ENCODE measurements at places on chromosomes 2 and 18.
A peak's percentile ranks its signal among the peaks of the same experiment; 100 is the strongest.

DNA sequence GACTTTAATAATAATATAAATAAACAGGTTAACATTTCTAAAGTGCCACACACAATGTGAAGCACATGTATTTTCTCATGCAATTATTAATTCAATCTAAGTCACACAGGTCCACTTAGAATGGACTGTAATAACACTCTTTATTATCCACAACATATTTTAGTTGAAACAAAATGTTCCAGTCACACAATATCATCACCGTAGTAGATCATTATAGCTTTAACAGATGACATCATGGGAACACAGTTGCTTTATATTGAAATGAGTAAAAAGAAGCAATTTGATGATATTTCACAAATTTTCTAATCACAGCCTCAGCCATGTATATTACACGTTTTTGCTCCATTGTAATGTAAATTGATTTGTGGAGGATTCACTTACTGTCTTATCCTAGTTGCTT, 266.3 kb downstream of the MEIS1 start:
- no peak for DNase-seq
- peak overlapping the region; percentile 87 for H3K27ac ChIP-seq
- H3K4me3 ChIP-seq, result no peak overlapping the region
- peaks cover 3% of the 10 kb centered on the region for H3K4me1 ChIP-seq
- no peaks in the 10 kb centered on the region for H3K27me3 ChIP-seq

- no peak overlapping the region for H3K4me3 ChIP-seq
- H3K27me3 ChIP-seq, result no peaks in the 10 kb centered on the region
- peaks cover 5% of the 10 kb centered on the region for H3K4me1 ChIP-seq
- H3K36me3 ChIP-seq, result no peaks in the 10 kb centered on the region
- no peak overlapping the region for H3K27ac ChIP-seq
These were observed 47.5 kb downstream of the CHRNA1 start for GRCh38 chr2:174716785-174717184.

- H3K4me1 ChIP-seq, result no peaks in the 10 kb centered on the region
- H3K4me3 ChIP-seq, result no peak overlapping the region
- no peak overlapping the region for H3K27ac ChIP-seq
- H3K27me3 ChIP-seq, result no peaks in the 10 kb centered on the region
These were observed 239.8 kb downstream of the HAUS1 start for GRCh38 chr18:46343931-46344372.

- no peak for DNase-seq
- H3K4me3 ChIP-seq, result no peak overlapping the region
- H3K4me1 ChIP-seq, result no peaks in the 10 kb centered on the region
- no peak overlapping the region for H3K27ac ChIP-seq
These were observed 18.0 kb downstream of the LRPPRC start for GRCh38 chr2:43977677-43978375.

DNA sequence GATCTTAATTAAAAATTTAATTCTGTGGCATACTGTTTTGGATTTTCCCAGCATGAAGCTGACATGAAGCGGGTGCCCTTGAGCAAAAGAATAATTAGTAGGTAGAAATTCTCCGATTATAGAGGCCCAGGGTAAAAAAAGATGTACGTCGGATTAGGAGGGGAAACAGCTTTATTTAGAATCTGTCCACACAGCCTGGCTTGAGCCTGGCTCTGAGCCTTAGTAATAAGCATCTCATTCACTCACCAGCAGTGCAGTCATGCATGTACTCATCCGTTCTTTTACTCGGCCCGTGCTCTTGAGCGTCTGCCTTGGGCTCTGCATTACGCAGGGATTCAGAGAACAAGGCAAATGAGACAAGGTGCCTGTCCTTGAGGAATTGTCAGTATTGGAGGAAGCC, 219.3 kb downstream of the AGAP1 start:
- DNase-seq, result no peak
- no peak overlapping the region for H3K27ac ChIP-seq
- no peaks in the 10 kb centered on the region for H3K36me3 ChIP-seq
- H3K27me3 ChIP-seq, result no peaks in the 10 kb centered on the region

Measured in sigmoid colon (tissue), 7 donors.